ENCODE measurements at places on chromosomes 12 and 14. TPM values are rescaled to one million over a fixed set of nuclear protein-coding genes. Genes with fewer than 3 reads are reported as not detected.

EML5 gene
- 0.81 TPM for total RNA-seq

GRCh38 chr12:117844114-117844830, 124.5 kb downstream of the KSR2 start:
- peaks cover 17% of the 10 kb centered on the region for H3K36me3 ChIP-seq
- no peaks in the 10 kb centered on the region for H3K27me3 ChIP-seq
- H3K4me1 ChIP-seq = peaks cover 2% of the 10 kb centered on the region

DNA sequence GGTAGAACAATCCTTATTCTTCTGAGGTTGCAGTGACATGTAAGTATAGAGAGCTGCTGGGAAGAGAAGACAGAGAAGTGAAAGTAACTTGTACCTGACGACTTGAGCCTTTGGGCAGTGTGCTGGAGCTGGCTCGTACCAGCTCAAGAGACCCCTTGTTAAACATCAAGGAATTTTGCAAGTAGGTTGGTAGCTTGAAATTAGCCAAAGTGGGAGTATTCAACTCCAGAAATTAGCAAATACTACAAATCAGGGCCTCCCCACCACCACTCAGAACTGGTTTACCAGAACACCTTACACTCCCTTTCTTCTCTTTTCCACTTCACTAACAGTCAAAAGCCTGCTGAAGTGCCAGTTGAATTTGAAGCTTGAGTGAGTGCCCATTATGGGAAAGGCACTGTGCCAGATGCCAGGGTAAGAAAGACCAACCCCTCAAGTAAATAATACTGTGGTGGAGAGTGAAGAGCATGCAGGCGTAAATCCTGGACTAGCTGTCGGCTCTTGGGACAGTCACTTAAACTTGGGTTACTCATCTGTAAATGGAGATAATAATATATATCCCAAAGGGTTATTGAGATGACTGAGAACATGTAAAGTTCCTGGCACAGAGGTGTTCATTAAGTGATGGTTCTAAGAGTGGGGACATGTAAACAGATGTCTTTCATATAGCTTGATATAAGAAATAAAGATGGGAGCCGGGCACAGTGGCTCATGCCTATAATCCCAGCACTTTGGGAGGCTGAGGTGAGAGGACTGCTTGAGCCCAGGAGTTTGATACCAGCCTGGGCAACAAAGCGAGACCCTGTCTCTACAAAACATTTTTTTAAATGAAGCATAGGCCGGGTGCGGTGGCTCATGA, 27.0 kb upstream of the EID3 start:
- no peaks in the 10 kb centered on the region for H3K4me1 ChIP-seq
- H3K27ac ChIP-seq = no peak overlapping the region
- H3K4me3 ChIP-seq = no peak overlapping the region
- no peaks in the 10 kb centered on the region for H3K27me3 ChIP-seq

GRCh38 chr12:67982164-67982563, 7.1 kb upstream of the IFNG-AS1 start:
- DNase-seq = no peak
- no peaks in the 10 kb centered on the region for H3K4me1 ChIP-seq
- H3K36me3 ChIP-seq = no peaks in the 10 kb centered on the region
- no peaks in the 10 kb centered on the region for H3K27me3 ChIP-seq
- H3K27ac ChIP-seq = no peak overlapping the region
- no peak overlapping the region for H3K4me3 ChIP-seq

GRCh38 chr14:30296931-30297405, 262.0 kb upstream of the G2E3 start:
- no peaks in the 10 kb centered on the region for H3K27me3 ChIP-seq
- H3K4me1 ChIP-seq = no peaks in the 10 kb centered on the region
- no peak overlapping the region for H3K4me3 ChIP-seq

Measured in H9 (cell line).